Stimulated activated CD8-positive, alpha-beta memory T cell treated with anti-CD3 and anti-CD28 coated beads, Interleukin-12 subunit alpha, Interleukin-12 subunit beta, amount 100 ng/mL, for 1 hour (primary cell): ENCODE measurements at places on chromosomes 2 and 18.

- no peak for DNase-seq
These were observed 175.5 kb downstream of the AGAP1 start for GRCh38 chr2:235669269-235669831.

- DNase-seq, result no peak
These were observed 27.2 kb downstream of the UBXN4 start for GRCh38 chr2:135768863-135769262.

GRCh38 chr2:85254540-85255300, 73.1 kb downstream of the TGOLN2 start:
- no peak for DNase-seq

DNA sequence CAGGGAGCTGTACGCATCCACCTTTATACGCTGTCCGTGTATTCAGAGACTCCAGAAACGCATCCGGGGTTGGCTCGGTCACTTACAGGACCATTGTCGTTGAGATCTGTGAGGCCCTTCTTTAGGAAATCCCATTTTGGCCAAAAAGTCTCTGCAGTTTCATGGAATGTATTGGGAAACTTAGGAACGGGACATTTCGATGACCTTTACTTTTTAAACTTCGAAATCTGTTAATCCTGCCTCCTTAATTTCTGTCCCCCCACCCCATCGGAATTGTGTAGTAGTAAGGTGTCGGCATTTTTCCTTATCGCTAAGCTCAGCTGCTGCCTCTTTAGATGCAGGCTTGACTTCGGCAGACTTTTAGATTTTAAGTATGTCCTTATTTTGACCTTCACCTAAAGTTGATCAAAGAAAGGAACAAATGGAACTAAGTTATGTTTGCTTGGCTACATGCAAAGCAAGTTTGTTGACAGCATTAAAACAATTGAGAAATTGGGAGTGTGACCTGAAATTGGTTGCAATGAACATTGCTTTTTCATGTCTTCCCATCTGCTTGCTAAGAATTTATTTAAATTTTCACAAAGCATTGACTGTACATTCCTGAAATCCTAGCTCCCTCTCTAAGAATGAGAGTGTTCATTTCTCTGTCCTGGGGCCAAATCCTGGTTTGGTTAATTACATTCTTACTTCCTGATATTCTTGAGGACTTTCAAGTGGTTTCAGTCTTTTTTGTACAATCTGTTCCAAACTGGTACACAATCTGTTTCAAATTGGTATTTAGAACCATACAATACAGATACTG, 884 bp upstream of the RAPH1 start:
- DNase-seq, result no peak

- DNase-seq, result no peak
These were observed 44.2 kb upstream of the AQP4 start for GRCh38 chr18:26909599-26910290.

- DNase-seq, result no peak
These were observed 12.8 kb upstream of the NPPC start for GRCh38 chr2:231939022-231939421.

GRCh38 chr18:50792885-50793284, 26.9 kb downstream of the MRO start:
- no peak for DNase-seq

- DNase-seq, result no peak
These were observed 1583.2 kb downstream of the SUCLG1 start for GRCh38 chr2:82875858-82876257.

GRCh38 chr18:48837676-48838075, 113.1 kb downstream of the SMAD7 start:
- DNase-seq, result no peak

- no peak for DNase-seq
These were observed 311.0 kb downstream of the ZEB2 start for GRCh38 chr2:144208924-144209323.

GRCh38 chr2:137980459-137980858, 16.2 kb downstream of the HNMT start:
- no peak for DNase-seq

- no peak for DNase-seq
These were observed 69.7 kb downstream of the RPRM start for GRCh38 chr2:153408710-153409385.

DNA sequence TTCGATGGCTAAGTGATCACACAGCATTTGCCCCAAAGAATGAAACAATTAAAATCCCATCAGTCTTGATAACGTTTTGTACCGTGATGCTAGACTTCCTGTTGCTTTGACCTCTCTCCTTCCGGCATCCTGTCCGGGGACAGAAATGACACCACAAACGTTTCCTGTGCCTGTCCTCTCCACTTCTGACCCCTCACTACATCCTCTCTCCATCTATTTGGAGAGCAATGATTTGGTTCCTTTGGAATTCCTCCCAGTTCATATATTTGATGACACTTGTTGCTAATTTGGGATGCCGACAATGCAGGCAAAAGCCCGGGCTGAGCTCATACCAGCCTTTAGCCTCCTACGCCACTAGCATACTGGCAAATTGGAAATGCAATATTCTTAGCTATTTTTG, 151.2 kb upstream of the CCDC68 start:
- no peak for DNase-seq

DNA sequence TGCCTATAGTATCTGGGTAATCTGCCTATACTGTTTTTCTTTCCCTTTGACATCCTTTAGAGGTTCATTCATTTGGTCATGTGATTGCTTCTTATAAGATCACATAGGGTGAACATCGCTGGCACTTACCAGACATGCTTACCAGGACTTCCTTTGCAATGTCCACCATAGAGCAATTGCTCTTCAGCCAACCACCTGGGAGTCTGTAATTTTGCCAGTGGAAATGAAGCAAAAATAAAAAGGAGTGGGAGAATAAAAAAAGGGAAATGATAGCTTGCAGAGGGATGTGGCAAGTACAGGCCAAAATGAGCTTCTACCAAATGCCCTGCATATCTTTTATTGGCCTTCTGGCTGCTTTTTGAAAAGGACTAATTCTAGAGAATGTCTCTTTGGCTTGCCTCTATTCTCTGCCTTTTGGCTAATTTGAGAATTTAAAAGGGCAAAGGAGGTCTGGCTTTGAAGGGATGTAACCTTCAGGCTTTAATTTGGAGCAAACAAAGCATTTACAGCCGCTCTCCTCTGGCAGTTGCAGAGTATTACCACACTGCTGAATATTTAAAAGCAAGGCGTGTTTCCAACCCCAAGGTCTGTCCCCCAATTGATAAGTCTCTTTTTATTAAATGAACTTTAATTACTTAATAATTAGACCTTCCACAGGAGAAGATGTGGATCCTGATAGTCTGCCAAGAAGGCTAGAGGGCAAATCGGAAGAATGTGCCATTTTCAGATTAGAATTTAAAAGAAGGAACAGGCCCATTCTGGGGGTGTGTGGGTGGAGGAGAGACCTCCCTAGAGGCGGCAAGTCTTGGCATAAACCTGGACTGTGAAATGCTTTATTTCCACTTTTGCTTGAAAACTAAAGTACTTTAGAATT, 557.9 kb downstream of the DCC start:
- DNase-seq, result no peak

DNA sequence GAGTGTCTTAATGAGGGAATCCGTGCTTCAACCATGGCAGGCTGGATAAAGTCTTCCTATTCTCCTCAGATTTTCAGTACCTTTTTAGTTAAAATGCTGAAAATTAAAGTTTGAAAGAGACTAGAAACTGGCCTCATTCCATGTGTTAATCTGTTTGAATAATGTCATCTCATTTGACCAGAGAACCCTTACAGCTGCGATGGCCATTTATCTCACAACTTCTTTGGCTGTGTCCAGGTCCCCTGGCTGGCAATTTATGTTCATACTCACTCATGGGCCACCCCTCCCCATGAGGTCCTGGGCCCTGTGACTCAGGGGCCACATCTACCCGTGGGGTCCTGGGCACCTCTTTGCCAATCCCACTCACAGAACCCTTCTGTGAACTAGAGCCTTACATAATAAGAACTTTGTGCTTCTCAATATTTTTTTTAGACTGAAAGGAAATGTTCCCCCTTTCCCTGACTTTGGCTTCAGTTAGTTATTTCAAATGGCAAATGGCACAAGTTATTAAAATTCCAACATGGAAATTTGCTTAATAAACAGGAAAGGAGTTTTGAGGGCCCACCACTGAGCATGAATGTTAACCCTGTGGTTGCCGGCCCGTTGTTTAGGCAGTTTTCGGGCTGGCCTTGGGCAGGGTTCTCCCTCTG, 134.6 kb downstream of the UXS1 start:
- DNase-seq, result no peak

DNA sequence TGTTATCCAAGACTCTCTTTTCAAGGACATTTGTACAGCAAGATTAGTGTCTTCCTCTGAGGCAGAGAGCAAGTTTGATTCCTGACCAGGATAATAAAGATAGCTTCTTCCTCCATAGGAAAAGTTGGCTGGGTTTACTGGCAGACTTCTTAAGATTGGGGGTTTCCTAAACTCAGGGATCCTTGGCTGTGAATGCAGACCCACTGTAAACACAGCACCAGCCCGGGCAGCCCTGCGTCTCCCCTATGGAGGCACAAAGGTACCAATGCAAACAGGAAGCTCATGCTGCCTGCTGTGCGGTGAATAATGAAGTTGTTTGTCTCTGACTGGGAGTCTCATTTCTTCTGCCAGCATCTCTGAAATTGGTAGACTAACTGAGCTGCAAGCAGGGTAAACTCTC, 96.2 kb upstream of the ARHGAP28 start:
- no peak for DNase-seq

- DNase-seq, result no peak
These were observed 19.0 kb downstream of the ADAM23 start for GRCh38 chr2:206462240-206462854.

GRCh38 chr2:36399050-36399449, 43.5 kb downstream of the CRIM1 start:
- DNase-seq, result no peak

DNA sequence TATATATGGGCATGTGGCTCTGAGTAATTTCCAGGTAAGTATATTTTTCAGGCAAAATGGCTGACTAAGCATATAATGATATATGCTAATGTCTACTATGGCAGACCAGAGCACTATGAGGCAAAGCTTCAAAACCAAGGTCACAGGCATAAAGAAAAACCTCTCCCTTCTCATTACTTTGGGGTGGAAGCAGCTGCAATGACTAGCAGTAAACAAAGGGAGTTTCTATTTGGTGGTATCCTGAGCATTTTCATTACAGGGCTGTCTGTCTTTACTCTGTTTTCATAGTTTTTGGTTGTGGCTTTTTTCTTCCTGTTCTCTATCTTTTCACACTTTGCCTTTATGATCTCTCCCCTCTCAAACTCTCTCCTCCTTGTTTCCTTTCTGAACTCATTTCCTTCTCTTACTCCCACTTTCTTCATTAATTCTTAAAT, 15.6 kb downstream of the PDE6D start:
- DNase-seq, result no peak

- DNase-seq, result no peak
These were observed 196.7 kb upstream of the SIX2 start for GRCh38 chr2:45205985-45206384.

DNA sequence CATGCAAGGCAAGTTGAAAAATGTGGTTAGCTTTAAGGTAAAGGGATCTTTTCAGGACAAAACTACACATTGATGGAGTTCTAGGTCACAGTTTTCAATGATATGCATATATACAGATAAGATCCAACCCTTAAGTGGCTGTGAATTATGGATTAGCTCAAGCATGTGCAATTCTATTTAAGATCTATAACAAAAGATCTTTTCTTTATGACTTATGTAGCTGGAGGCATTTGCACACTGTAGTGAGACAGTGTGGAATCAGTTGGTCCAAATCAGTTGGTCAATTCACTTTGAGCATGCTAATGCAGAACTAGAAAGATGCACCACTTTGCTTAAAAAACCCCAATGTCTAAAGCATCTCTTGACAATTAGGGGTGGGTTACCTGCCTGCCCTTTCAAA, 417.1 kb upstream of the ZEB2 start:
- no peak for DNase-seq

DNA sequence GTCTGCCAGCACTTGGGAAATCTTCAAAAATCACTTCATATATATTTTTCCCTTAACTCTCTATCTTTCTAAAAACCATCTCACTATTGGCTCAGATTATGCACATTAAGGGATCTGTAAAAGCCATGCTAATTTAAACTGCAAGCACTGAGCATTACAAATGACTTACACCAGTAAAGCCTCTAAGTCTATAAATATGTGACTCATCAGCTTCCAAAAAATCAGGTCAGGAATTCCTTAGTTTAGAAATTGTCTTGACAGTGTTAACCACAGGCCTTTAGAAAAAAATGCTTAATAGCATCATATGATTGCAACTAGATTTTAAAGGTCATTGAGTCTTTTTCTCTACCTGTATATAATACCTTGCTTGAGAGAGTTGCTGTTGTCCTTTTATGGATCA, 1113.6 kb upstream of the PIK3C3 start:
- no peak for DNase-seq

- no peak for DNase-seq
These were observed 106.2 kb downstream of the RTP5 start for GRCh38 chr2:241975593-241976284.

- DNase-seq, result no peak
These were observed 1.7 kb upstream of the FZD5 start for GRCh38 chr2:207771421-207771820.

DNA sequence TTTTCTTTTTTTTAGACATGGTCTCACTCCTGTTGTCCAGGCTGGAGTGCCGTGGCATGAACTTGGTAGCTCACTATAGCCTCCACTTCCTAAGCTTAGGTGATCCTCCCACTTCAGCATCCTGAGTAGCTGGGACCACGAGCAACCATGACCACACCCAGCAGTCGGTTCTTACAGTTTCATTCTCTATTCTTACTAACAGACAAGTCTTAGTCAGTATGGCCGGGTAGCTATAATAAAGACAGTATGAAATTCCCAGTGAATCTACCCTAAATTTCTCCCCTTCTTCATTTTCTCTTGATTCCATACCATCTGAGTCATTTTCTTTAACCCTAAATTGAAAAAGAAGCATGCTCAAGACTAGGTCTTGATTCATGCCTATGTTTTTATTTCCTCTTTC, 775.3 kb upstream of the NRXN1 start:
- DNase-seq, result no peak

GRCh38 chr2:26720322-26721114, 28.0 kb downstream of the KCNK3 start:
- DNase-seq, result no peak

GRCh38 chr2:10035633-10036032, 7.7 kb upstream of the KLF11 start:
- no peak for DNase-seq

- DNase-seq, result no peak
These were observed 25.8 kb downstream of the IMPA2 start for GRCh38 chr18:12007063-12007462.

GRCh38 chr2:120421830-120422175, 75.9 kb downstream of the INHBB start:
- no peak for DNase-seq

- DNase-seq, result no peak
These were observed 32.0 kb upstream of the MAP2 start for GRCh38 chr2:209391776-209392401.

GRCh38 chr2:141824790-141825189, 306.0 kb downstream of the LRP1B start:
- no peak for DNase-seq

GRCh38 chr2:37653805-37654378, 17.6 kb downstream of the CDC42EP3 start:
- no peak for DNase-seq

DNA sequence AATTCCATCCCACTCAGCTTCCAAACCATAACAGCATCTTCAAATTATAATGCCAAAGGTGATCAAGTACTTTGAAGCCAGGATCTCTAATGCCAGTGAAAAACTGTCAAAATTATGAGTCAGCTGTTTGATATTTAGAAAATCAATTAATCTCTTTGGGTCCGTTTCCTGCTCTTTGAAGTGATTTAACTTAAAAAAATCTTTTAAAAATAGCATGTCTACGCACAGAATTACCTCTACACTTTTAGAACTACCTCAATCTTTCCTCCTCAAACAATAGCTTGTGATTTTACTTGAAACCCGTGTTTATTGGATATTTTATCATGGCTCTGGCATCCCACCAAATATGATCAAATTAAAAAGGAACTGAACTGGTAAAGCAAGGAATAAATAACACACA, 31.3 kb upstream of the TANK start:
- no peak for DNase-seq
